ENCODE measurements at places on chromosomes 1 and 21.

- DNase-seq = no peak
Measured at GRCh38 chr1:86200901-86201300, 44.3 kb upstream of the COL24A1 start.

GRCh38 chr1:60463146-60463545 is 389.6 kb upstream of the C1orf87 start:
- no peak for DNase-seq

DNA sequence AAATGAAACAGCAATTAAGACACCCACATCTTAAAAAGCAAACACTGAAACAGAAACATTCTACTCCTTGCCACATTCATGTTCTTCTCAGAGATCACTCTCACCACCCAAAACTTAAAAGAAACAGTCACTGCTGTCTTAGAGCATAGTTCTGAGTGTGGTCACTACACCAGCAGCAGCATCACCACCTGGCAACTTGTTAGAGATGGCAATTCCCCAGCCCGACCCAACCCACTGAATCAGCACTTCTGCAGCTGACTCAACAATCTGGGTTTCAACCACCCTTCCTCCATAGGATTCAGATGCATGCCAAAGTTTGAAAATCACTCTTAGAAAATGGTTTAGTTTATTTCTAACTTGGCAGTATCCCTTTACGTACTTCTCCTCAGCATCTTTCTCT is 126.1 kb downstream of the CDC42BPA start:
- DNase-seq = no peak

GRCh38 chr1:61287734-61288133 is 205.4 kb downstream of the NFIA start:
- DNase-seq = no peak

- no peak for DNase-seq
Measured at GRCh38 chr1:1567152-1567875, 7.3 kb downstream of the SSU72 start.

DNA sequence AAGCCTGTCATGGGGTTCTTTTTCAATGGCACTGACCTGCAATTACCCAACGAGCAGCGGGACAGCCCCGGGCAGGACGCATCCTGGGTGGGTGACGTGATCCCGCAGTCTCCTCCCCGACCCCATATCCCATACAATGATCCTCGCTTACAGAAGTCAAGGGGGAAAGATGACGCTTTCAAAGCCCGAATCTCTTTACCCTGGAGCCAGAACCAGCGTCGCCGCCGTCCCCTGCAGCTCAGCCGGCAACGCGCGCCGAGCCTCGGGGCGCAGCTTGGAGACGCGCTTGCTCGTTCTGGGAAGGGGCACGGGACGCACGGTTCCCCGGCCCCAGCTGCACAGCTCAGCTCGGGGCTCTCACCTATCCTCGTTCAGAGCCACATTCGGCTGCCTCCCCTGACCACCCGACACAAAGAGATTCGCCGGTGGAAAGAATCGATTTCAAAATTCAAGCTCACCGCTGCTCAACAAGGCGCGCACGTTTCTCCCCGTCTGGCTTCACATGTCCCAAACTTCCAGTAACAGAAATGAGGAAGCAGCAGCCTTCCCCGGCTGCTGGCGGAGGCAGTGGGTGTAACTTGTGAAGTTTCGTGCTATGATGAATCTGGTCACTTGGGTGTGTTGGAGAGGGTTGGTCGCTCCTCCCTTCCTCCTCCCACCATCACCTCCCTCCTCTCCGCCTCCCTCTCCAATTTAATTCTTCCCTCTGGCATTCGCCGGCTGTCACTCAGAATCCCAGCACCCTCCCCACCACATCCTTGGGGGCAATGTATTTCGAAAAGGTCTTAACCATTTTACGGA is at the start of gene TIAM1:
Gene TIAM1, minus strand, starts transcription at position 582 of the 801 bp plus-strand sequence. CDS start 77,289 bp downstream, outside the sequence.
- no peak for DNase-seq

Measured in CD4-positive, alpha-beta T cell treated with Interleukin-15 for 4 hours (primary cell).